ENCODE measurements at places on chromosomes 13 and 19.

DNA sequence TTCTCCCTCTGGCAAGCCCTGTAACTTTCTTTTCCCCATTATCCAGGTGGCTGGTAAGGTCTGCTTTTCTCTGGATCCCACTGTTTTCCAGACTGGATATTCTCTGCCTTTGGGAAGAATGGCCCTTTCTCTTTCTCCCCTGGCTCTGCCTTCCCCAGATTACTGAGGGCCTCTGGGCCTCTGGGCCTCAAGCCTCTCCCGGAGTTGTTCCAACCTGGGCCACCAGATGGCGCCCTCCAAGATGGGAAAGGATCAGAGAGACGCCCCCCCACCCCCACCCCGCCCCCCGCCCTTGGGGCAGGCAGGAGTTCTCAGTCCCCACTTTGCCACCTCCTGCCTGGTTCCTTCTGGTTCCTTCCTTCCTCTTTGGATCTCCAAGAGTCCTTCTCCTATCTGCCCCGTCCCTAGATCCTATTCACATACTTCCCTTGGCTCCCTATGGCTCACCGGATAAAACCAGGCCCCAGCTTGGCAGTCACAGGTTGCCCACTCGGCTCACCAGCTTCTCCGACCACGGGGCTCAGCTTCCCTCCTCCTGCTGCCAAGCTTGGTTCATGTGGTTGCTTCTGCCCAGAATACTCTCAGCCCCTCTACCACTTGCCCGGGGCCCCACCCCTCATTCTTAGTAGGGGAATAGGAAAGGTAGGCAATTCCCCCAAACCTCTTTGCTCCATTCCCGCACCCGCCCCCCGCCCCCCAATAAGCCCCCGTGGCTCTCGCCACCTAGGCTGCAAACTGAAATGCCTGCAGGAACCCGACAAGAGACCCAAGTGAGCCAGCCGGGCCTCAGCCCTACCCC lies 13.1 kb downstream of the EPS8L1 start:
- peak; percentile 59 for DNase-seq

- DNase-seq, result no peak
Observed at GRCh38 chr13:38166116-38166515, 183.5 kb upstream of the UFM1 start.

DNA sequence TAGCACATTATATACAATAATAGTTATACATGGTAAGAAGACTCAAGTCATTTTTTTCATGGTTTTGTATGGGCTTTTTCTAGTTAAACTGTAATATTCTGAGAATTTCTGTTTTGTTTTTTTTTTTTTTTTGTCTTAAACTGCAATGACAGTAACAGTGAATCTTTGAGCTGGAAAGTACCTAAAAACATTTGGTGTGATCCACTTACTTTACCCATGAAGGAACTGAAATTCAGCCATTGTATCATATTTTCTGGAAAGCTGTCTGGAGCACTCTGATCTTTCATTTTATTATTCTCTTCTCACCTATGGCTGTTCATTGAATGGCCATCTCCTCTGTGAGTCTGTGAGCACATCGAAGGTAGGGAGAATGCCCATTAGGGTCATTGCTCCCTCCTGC lies 37.8 kb downstream of the MYO16 start:
- DNase-seq, result no peak

GRCh38 chr19:38049105-38049649 lies 142.2 kb downstream of the SIPA1L3 start:
- no peak for DNase-seq

DNA sequence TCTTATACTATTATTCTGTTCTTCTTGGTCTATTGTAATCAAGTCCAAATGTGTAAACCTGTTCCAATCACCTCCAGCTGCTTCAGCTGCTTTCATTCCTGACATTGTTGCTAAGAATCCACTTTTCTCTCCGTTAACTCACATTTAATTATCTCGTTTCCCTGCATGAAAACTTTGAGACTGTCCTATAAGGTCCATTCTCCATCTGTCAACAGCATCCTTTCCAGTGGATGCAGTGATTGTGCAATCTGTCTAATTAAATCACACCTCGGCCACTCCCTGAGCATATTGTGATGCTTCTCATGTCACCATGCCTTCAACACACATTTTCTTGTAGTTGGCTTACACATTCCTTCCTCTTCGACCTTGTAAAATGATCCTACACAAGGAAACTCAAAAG lies 1626.9 kb upstream of the SLC10A2 start:
- DNase-seq, result no peak

DNA sequence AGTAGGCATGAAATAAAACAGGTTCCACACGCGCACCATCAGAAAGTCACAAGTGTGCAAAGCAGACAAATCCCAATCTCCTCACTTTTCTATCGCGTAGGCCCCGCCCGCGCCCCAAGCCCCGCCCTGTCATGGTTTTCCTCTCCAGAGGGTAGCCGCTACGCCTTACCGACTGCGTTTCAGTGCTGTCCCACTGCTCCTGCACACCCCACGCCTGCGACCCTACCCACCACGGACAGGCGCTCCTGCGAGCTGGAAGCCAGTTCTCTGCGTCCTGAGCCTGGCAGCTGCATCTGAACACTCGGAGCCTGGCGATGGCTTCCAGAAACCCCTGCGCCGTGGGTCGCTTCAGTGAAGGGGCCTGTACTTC lies 379 bp upstream of the ZNF470 start:
- DNase-seq, result no peak

GRCh38 chr13:85853161-85853894 lies 54.1 kb upstream of the SLITRK6 start:
- no peak for DNase-seq

- DNase-seq, result no peak
Observed at GRCh38 chr13:68057836-68058235, 827.7 kb upstream of the PCDH9 start.

DNA sequence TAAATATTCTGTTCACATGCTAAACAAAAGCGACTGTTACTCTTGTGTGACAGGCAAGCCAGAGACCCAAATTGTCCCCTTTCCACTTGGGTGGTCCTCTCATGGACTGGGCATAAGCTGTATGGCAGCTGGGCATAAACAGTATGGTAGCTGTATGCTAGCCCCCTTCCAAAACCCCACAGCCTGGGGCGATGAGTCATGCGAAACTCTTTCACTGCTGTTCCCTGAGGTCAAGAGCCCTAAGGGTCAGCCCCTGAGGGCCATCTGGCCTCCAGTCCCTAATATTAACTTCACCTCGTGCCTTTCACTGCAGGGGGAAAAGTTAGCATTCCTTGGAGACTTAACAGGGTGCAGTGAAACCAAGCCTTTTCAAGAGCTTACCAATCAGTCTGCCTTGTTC lies 45.6 kb upstream of the ZNF562 start:
- DNase-seq, result no peak

DNA sequence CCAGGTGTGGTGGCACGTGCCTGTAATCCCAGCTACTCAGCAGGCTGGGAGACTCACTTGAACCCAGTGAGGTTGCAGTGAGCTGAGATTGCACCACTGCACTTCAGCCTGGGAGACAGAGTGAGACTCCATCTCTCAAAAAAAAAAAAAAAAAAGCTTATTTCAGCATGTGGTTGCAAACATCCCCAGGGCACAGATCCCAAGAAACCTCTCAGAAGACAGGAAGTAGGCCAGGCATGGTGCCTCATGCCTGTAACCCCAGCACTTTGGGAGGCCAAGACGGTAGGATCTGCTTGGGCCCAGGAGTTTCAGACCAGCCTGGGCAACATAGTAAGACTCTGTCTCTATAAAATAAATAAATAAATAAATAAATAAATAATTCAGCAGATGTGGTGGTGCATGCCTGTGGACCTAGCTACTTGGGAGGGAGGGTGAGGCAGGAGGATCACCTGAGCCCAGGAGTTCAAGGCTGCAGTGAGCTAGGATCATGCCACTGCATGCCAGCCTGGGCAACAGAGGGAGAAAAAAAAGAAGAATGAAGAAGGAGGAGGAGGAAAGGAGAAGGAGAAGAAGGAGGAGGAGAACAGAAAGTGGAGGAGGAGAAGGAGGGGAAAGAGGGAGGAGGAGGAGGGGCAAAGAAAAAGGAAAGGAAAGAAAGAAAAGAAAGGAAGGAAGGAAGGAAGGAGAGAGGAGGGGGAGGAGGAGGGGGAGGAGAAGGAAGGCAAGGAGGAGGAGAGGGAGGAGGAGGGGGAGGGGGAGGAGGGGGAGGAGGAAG lies 4.3 kb upstream of the LRRC8E start:
- no peak for DNase-seq

DNA sequence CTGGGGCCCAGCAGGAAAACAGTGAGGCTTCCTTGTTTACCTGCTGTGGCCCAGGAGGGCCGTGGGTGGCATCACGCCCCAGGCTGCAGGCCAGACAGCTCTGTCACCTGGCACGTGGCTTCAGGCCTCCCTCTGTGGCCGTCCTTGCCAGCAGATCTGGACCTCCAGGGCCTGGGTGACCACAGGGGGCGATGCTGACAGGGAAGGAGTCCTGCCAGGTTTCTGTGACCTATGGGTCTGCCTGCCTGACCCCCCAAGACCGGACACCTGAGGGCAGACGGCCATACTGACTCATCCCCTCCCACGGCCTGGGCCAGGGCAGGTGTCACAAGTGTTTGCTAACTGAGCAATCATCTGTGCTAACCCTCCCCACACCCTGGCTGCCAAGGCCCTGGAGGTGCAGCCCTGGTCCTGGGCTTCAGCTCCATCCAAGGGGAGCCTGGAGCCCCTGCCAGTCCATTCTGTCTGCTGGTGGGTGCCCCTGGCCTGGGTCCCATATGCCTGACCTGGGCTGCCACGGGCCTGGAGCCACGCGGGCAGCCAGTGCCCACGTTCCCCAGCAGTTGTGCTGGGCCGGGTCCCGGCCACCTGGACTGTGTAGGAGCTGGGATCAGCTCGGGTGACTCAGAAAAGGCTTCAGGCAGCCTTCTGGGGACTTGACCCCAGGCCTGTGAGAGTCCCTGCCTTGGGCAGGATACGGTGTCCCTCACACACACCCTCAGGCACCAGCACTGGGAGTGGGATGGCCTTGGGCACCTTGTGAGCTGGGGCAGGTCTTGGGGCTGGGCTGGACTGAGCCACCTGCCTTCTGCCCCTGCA lies 3.7 kb downstream of the CDC34 start:
- DNase-seq, result no peak

DNA sequence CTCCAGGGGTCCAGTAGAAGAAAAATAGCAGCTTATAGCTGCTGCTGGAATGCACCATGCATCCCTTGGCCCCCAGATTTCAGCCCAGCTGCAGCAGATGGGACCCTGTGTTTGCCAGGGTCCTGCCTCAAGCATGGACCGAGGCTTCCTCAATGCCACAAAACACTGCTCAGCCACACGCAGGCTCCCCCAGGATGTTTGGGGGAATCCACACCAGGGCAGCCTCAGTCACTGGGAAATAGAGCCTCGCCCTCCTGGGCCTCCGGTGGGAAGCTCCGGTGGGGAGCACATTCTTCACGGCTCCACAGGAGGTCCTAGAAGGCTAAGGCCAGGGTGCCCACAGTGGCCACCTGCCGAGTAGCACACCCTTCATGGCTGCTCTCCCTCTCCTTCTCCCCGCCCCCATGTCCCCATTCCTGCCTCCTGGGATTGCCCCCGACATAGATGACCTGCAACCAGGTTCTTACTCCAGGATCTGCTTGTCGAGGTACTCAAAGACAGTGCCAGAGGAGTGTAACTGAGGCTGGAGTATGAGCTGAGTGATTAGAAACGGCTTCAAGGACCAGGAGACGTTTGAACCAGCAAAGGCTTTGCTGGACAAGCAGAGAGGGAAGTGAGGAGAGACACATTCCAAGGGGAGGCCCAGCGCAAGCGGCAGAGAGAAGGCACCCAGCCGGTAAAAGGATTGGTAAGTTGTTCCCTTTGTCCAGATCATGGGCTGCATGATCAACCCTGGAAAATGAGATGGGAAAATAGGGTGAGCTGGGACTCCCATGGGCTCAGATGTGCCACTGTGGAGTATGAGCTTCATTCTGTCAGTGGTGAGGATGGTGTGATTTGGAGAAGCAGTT lies 110.7 kb upstream of the UQCRFS1 start:
- no peak for DNase-seq

- no peak for DNase-seq
Observed at GRCh38 chr13:42280537-42280936, 8.6 kb downstream of the AKAP11 start.

DNA sequence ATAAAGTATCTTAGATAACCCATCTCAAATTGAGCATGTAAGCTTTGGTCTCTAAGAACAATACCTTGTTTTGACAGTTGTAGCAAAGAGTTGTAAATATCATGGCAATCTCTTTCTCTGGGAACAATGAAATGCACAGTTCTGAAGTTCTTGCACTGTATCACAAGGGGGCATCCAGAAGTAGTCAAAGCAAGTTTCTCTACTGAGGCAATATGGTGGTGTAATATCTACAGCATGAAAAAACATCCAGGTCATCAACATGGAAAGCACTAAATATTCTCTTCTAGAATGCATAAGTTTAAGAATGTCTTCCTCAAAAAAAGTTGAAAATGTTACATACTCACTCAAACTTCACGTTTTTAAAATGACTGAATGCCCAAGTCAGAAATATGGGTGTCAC lies 19.6 kb downstream of the MTMR6 start:
- no peak for DNase-seq

DNA sequence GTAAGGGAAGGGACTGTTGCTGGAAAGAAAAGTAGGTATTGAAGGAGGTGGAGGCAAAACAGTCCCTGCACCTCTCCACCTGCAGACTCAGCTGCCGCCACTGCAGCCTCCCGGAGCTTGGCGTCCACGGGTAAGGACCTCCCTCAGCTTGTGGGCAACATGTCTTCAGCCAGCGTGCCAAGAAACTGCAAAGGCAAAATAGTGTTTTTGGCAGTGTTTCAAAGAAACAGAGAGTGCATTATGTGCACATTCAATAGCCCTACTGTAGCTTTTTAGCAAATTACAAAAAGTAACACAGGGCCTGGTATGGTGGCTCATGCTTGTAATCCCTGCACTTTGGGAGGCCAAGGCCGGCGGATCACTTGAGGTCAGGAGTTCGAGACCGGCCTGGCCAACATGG lies 57.4 kb downstream of the ATP11A start:
- no peak for DNase-seq

GRCh38 chr19:3778899-3779723 lies 7.1 kb downstream of the MATK start:
- DNase-seq, result no peak

DNA sequence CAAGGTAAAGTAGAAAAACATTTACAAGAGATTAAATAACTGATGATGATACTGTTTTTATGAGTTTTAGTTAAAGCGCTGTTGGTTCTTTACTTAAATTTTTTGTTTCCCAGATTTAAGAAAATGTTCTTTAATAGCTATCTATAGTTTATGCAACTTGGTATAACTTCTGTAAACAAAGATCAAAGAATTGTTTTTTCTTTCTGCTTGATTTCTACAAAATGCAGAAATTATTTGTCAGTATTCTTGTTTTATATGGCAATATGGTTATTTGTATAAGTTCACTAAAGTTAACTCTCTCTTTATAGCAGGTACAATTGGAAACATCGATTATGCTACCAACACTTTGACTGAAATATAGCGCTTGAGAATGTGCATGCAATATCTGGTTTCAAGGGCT lies 2465.1 kb upstream of the PCDH20 start:
- DNase-seq, result no peak
